ENCODE measurements at places on chromosomes 7 and 10.

GRCh38 chr10:2759233-2759632 lies 308.1 kb upstream of the PFKP start:
- no peak for DNase-seq

- DNase-seq, result no peak
Observed at GRCh38 chr10:118968060-118968459, 61.5 kb upstream of the NANOS1 start.

DNA sequence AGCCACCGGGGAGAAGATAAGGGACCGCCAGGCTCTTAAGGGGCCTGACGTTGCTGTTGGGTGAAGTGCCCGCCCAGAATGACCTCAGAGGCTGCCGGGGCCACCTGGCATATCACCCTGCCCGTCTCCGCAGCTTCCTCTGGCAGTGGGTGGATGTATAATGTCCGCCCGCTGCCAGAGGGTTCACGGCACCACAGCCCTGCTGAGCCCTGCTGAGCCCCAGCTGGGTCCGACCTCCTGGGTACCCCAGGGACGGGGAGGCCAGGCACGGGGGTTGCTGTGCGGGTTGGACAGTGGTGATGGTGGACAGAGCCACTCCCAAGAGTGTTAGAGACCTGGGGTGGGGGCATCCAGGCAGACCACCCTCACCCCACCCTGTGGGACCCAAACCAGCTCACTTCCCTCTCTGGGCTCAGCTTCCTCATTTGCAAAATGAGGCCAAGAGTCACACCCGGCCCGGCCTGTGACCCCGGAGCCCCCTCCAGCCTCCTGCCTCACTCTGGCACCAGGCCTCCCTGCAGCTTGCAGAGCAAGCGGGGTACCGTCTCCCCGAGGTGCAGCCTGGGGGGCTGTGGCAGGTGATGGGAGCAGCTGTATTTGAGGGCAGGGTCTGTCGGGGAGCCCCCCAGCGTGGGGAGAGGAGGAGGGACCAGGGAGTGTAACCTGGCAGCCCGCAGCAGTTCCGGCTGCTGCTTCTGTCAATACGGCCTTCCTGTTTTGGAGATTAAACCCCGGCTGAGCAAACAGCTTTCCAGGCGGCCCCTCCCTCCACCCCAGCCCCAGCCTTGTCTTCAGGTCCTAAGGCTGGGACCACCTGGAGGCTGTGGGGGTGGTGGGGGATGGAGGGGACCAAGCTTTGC lies 8.4 kb upstream of the LFNG start:
- peak; percentile 63 for DNase-seq

GRCh38 chr7:32179567-32179966 lies 109.4 kb upstream of the PDE1C start:
- DNase-seq, result no peak

- peak; percentile 85 for DNase-seq
Observed at GRCh38 chr10:124732931-124733570, 11.1 kb downstream of the FAM53B start.

DNA sequence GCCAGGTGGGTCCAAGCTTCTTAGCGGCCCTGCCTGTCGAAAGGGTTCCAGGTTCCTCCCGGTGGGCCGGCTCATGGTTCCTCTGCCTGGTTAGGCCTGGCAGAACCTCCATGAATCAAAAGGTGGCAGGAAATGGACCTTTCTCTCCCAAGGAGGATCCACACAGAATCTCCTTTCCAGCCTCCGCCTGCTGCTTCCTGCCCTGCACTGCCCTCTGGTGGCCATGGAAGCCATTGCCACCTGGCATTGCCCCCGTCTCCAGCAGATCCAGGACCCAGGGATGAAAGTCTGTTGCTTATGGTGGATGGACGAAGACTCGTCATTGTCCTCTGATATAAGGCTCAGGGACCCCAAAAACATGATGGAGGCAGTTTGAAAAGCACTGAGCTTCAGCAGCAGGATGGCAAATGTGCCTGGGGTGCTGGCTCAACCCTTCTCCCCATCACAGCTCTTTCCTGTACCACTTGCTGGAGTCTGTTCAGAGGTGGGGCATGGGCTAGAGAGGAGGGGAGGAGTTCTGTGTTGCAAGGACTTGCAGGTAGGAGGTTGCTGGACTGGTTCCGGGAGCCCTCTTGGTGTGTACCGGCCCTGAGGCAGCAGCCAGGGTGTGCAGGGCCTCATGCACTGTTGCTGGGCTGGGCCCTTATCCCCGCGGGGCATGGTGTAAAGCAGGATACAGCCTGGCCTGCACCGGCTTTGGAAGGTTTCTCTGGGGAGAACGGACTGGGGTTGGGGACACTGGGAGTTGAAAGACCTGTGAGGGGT lies 11.3 kb upstream of the INMT start:
- DNase-seq, result peak; percentile 74

DNA sequence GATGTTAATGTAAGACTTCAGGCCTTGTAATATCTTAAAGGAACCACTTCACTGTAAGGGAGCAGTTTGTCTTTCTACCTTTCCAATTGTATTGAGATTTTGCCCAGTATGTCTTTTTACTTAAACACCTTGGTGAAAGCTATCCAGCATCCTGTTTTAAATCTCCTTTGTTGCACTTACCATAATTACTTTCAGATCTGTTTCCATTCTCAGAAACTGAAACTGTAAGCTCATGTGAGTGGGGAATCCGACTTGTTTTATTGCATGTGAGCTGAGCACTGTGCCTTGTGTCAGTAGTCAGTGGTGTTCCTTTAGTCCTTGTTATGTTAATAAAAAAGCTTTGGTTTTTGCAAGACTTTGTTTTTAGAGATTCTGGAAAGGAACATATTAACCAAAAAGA lies 42.2 kb downstream of the BMPR1A start:
- no peak for DNase-seq

- DNase-seq, result no peak
Observed at GRCh38 chr7:156100086-156100485, 287.8 kb upstream of the SHH start.

- DNase-seq, result no peak
Observed at GRCh38 chr7:159051916-159052315, 92.8 kb downstream of the VIPR2 start.

DNA sequence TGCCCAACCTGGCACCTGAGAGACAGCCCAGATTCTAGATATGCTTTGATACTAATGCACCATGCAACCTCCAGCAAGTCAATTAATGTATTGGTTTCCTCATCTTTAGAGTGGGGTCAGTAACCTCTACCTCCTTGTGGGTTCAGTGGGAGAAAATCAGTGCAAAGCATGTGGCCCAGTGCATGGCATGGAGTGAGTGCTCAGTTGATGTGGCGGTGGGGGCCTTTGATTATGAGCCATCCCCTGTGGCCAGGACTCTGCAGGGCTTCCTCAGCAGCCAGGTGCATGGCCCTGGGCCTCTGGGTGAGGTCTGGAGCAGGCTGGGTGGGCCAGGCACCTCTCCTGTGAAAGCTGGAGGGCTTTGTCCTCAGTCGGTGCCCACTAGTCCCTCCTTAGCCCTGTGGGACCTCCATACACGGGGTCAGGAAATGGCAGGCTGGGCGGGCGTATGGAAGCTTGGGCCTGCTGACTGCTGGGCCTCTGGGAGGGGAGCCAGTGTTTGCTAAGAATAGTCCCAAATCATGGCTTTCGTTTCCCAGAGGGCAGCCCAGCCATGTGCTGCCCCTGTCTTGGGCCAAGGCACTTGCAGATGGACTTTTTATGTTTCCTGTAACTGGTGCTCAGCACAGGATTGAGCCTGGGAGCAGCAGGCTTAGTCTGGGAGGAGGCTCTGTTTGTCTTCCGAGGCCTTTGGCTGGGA lies 3.4 kb downstream of the PALD1 start:
- DNase-seq, result no peak

All from stimulated activated CD4-positive, alpha-beta T cell treated with anti-CD3 and anti-CD28 coated beads, Interleukin-1b, Interleukin-23, amount 100 ng/mL, for 48 hours (primary cell).